ENCODE measurements at places on chromosomes 7 and 10. TPM values are rescaled to one million over a fixed set of nuclear protein-coding genes. Genes with fewer than 3 reads are reported as not detected.

Gene TAS2R41
- not detected for polyA plus RNA-seq

Gene MMP21
- polyA plus RNA-seq = 0.37 TPM

Gene HOXA10
- polyA plus RNA-seq = 0.28 TPM

Gene SPDYE2B
- polyA plus RNA-seq = 1.3 TPM

Gene DYDC2
- polyA plus RNA-seq = not detected

Gene NODAL
- 0.72 TPM for polyA plus RNA-seq

Gene LRRD1
- polyA plus RNA-seq = not detected

Gene OR2A5
- polyA plus RNA-seq = 0.01 TPM

Gene DRGX
- not detected for polyA plus RNA-seq

Gene HOGA1
- polyA plus RNA-seq = 0.36 TPM

Gene RAB19
- not detected for polyA plus RNA-seq

Gene SPOCK2
- polyA plus RNA-seq = 4.6 TPM

Gene AOC1
- 0.20 TPM for polyA plus RNA-seq

Gene ST8SIA6
- 1.2 TPM for polyA plus RNA-seq
